ENCODE measurements at places on chromosomes 4 and X.
A peak's percentile ranks its signal among the peaks of the same experiment; 100 is the strongest.

DNA sequence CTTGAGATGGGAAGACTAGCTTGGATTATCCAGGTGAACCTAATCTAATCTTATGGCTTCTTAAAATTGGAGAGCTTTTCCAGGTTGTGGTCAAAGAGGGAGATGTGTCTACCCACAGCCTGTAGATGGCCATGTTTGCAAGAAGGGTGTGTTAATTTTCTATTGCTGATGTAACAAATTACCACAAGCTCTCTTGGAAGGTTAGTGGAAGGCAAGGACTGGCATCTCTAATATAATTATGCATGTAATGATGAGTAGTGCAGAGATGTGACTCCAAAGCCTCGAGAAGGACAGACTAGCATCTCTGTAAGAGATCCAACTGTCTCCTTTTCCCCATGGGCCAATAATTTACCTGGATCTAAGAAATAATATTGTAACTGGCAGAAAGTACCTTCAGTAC lies 3.2 kb upstream of the ADH1B start:
- no peak for DNase-seq

DNA sequence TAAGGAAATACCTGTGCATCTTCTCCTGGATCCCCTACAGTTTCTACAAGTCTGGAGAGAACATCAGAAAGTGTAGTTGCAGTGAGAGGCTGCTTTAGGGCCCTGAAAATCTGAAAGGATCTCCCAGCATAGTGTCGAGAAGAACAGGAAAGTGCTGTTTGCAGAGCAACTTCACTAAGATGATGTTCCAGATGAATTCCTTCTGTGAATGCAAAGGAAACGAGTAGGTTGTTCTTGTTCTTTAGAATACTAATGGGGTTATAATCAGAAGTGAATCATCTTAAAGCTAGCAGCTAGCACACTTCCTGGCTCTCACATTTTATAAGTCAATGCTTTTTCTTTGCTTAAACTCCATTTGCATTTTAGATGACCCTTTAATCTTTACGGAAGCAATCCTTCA lies 53.7 kb downstream of the ZAR1 start:
- peak; percentile 29 for DNase-seq

GRCh38 chr4:102684610-102685052 lies 76.1 kb downstream of the MANBA start:
- DNase-seq = peak; percentile 30

GRCh38 chr4:189022440-189023035 lies 883.3 kb downstream of the TRIML1 start:
- DNase-seq = no peak

DNA sequence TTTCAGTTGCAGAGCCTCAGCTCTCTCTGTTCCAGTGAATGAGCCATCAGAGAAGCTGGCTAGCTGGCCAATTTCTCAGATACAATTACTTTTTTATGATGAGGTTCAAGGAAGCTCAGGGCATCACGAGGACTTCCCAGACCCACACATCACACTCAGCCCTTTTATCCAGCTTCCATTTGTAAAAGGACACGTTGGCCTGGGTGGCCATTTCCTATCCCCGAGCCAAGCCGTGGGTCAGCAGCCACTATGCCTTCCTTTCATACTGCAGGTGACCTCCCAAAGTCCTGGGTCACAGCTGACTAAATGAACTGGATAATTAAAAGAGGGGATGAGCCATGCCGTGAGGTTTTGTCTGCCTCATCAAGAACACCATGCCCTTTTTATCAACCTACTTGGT lies 236.9 kb upstream of the PPARGC1A start:
- no peak for DNase-seq

DNA sequence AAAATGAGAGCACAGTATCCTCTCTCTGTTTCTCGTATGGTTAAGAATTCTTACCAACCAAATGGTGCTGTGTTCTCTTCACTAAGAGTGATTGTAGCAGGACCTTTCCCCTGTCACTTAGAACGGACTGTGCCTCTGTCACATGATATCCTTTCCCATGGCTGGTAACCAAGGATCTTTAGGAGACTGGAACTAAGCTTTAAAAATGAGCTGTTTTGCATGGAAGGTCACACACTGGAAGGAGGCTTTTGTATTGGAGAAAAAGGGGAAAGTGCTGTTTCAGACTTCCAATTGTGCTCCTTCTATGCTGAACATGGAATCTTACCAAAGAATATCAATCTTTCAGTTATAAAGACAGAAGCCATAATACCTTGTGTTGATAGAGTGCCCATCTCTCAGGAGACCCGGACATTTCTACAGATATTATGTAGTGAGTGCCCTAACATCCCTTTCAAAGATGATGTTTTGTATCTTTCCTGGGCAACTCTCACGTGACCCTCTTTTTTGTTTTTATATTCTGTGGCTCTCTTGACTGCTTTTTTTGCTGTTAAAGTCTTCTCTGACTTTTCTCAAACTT lies 148.6 kb downstream of the SLC4A4 start:
- no peak for DNase-seq

DNA sequence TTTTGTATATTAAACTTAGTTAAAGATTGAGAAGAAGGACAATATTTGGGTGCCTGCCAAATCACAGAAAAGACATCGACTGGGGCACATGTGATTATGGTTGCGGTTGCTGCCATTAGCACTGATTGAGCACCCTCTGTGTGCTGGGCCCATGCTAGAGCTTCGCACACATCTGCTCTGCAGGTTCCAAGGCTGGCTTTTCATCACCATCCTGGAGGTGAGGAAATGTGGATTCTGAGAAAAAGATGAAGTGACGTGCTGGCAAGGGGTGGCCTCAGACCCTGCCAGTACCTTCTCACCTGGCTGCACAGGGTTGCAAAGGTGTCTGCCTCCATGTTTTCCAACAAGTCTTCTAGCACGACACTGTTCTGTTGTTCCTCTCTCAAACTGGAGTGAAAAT lies 134.0 kb downstream of the EVC2 start:
- DNase-seq = no peak
